Psoas muscle (tissue), 8 donors: ENCODE measurements at places on chromosomes 1 and 21. TPM values are rescaled to one million over a fixed set of nuclear protein-coding genes. Genes with fewer than 3 reads are reported as not detected.

DNA sequence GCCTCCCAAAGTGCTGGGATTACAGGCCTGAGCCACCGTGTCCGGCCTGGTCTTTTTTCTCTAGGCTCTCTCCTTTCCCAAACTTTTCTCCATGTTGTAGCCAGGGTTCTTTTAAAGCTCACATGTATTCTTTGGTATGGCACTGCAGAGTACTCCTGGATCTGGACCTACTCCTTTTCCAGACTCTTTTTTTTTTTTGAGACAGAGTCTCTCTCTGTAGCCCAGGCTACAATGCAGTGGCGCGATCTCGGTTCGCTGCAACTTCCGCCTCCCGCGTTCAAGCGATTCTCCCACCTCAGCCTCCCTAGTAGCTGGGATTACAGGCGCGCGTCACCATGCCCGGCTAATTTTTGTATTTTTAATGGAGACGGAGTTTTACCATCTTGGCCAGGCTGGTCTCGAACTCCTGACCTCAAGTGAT is 602 bp upstream of the MED18 start:
- no peak for DNase-seq

- no peak for DNase-seq
These were observed 51.3 kb downstream of the PCNX2 start for GRCh38 chr1:233244183-233244582.

GRCh38 chr1:155002464-155003226 is at the start of gene ZBTB7B:
TSS of gene ZBTB7B (plus strand) at chr1:155002802. CDS start at chr1:155014661, 11,859 bp downstream.
- DNase-seq: peak; percentile 60

GRCh38 chr1:239288820-239289554 is 97.4 kb upstream of the CHRM3 start:
- DNase-seq: no peak

DNA sequence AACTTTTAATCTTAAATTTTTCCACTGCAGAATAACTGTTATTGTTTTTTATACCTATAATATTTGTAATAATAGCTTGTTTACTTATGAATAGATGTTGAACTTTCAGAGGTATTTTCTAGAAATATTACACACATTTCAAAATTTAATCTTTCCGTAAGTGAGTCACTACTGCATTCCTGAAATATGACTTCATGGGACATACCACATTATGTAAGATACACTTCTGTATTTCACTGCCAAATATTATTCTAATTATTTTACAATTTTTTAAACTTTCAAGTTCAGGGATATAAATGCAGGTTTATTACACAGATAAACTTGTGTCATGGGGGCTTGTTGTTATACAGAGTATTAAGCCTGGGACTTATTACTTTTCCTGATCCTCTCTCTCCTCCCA is 2220.5 kb downstream of the NCAM2 start:
- no peak for DNase-seq

DNA sequence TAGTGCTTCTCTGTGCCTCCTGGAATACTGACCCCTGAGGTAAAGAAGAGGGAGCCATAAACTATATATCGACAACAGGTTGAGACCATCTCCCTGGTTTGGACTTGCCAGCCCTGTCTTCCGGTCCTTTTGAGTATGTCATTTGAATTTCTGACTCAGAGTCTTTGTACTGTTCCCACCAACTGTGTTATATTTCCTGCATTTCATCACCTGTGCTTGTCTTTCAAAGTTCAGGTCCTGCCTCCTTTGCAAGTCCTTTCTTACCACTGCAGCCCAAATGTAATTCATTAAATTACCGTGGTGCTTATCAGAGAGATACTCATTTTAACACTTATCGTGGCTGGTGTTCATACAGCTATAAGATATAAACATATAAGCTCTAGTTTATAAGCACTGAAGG is 10.7 kb downstream of the AK5 start:
- no peak for DNase-seq

DNA sequence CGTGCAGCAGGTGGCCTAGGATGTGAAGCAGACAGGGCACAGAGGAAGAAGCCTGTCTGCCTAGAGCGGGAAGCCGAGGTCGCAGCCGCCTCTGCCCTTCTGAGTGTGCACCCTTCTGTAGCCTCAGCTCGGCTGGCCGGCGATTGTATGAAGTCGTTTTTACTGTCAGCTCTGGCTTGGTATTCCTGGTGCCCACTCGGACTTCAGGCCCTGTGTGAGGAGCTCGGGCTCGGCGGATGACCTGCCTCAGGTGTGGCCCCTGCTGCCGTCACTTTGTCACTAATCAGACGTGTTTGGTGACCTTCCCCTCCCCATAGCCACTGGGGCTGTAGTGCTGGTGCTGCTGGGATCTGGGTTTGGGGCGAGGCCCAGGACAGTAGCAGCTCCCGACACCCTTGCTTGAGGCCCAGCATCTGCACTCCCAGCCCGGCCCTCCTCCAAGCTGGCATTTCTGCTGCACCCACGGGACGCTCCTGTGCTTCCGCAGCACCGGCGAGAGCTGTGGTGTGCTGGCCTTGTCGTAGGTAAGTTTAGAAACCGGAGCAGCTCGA is 18.1 kb downstream of the SLX9 start:
- DNase-seq: no peak

- no peak for DNase-seq
These were observed 120.8 kb upstream of the ADGRL2 start for GRCh38 chr1:81679942-81680341.

DNA sequence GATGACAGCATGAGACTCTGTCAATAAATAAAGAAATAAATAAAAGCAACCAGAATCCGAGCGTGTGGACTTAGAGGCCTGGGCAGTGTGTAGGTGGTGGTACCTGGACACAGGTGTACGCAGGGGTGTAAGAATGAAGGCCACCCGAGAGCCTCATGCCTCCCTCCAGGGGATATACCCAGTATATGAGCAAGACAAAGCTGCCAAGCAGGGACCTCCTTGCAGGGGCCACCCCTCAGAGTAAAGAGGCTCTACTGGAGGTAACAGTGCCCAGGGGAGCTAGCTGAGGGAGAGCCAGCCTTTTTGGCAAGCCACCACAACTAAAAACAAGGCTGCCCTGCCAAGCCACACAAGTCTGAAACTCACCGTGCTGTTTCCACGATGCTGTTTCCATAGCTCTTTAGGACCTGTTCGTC is 179.2 kb upstream of the RAB4A start:
- DNase-seq: no peak

DNA sequence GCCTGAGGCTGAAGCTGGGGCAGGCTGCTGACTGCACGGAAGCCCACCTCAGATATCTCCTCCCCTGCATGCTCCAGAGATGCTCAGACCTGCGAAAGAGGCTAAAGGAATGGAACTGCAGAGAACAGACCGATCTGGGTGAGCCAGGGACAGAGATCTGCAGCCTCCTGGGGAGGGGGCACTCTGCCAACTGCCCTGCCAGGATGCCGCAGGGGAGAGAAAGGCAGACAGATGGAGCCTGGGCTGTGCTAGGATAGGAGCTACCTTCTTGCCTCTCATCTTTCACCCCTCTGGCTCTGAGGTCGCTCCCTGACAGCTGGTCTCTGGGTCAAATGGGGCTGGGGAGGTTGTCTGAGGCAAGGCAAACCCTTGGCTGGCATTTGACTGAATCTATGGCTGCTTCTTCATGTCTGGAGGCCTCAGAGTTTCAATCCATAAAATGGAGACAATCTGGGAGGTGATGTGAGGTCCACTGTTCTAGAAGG is 238.2 kb downstream of the GRIK3 start:
- no peak for DNase-seq

DNA sequence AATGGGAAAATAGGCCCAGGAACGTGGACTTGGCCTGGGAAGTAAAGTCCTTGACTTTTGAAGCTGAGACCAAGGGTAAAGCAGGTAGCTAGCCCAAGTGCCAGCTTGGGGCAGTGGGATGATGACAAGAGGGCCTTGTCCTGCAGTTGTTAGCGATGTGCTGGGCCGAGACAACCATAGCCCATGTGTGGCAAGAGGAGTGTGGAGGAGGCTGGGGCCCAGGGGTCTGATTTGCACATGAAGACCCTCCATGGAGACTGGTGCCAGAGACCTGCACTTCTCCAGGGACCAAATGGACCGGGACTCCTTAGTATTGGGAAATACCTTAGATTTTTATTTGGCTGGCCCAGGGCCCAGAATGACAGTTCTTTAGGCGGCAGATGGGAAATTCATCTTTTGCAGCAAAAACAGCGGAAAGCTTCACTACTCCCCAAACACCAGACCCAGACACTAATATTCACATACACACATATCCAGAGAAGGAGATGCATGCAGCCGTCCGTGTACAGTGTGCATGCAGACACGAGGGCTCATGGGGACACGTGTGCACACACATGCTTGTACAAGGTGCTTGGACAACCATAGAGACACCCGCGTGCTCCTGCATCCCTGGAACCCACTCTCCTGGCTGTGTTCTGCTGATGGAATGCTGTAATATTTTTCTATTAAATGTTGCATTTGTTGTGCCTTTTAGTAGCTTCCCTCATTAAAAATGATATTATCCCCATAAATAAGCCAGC is 78.1 kb upstream of the CSF3R start:
- no peak for DNase-seq

GRCh38 chr1:156624814-156625435 is 5.7 kb downstream of the HAPLN2 start:
- no peak for DNase-seq

DNA sequence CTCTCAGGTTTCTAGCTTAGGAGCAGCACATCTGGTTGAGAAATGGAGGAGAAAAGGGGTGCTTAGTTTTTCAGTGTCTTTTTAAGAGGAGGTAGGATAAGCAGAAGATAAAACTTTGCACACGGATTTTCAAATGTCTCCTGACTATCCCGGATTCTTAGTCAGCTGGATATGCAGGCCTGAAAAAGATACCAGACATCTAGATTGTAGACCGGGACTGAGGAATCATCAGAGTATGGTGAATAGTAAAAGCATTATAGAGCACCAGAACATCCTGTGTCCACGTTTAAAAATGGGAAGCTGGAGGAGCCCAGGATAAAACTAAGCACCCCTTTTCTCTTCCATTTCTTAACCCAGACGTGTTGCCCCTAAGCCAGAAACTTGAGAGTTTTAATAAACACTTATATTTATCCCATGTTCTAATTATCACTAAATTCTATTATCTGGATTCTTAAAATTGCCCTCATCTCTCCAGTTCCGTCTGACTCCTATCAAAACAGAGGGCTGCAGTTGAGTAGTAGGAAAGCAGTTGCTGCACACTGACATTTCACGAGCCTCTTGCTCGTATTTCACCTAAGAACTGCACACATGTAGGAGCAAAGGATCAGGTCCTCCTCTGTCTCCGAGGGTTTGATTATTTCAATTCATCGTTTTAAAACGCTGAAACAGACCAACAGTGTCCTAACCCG is 609 bp downstream of the PIGK start:
- no peak for DNase-seq

GRCh38 chr1:2124446-2125198 is 70.0 kb downstream of the FAAP20 start:
- DNase-seq: no peak

- DNase-seq: no peak
These were observed 25.0 kb downstream of the LAMB3 start for GRCh38 chr1:209627027-209627731.

- DNase-seq: peak; percentile 70
These were observed 6.5 kb upstream of the PDXK start for GRCh38 chr21:43712268-43712942.

DNA sequence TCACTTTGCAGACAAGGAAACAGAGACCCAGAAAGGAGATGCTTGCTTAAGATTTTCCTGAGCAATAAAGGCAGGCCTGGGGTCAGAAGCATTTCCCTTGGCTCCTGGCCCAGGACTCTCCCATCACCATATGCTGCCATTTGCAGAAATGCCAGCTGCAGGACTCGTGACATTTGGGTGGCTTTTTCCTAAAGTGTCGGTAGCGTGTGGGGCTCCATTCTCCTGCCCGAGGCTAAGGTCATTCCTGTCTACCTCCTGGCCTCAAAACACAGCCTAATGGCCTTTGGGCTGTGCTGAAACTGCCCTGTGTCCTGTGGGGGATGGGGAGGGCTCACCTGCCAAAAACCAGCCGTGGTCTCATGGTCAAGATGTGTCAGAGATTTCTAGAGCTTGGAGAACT is 216.1 kb upstream of the EDN2 start:
- DNase-seq: no peak

GRCh38 chr1:71196685-71197084 is 115.8 kb upstream of the ZRANB2 start:
- DNase-seq: no peak

DNA sequence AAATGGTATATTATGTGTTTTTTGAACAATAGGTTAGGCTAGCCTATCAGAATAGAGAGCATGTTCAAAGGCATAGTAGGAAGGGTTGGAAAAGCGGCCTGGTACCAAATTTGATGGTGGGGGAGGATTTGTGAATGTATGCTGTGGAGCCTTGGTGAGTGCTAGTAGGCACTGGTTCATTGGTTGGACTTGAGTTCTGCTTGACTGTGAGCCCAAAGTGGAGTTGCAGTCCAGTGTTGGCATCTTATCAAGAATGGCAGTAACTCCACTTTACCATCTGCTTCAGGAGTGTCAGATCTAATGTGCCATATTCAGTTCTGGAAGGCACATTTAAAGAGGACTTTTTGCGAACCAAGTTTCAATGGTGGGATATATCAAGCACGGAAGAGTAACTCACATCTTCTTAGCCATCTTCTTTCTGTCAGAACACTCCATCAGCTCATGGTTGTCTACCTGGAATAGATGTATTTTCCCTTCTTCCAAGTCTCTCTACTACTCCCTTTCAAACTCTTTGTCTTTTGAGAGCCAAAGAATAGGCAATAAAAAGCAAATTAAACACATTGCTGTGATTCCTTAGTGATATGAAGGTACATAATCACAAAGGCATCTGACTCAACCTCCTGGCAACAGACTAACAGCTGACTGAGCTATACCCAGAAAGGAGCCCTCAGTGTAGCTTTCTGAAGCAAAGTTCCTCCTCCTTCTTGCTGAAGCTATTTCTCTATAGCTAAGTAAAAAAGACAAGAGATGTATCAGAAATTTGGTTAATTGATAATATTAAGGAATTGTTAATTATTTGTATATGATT is 21.7 kb downstream of the LRRC8B start:
- DNase-seq: no peak

The SLC25A33 gene
- polyA plus RNA-seq: 10.5 TPM

The CLDN8 gene
- polyA plus RNA-seq: not detected

The SMAP2 gene
- 18.4 TPM for polyA plus RNA-seq

The SEMA4A gene
- 0.77 TPM for polyA plus RNA-seq

The KCNC4 gene
- polyA plus RNA-seq: 9.2 TPM

The FHAD1 gene
- polyA plus RNA-seq: 0.03 TPM

The FCRL4 gene
- not detected for polyA plus RNA-seq

The KCNJ9 gene
- polyA plus RNA-seq: not detected

The TMPRSS15 gene
- 0.04 TPM for polyA plus RNA-seq

The AQP10 gene
- polyA plus RNA-seq: not detected

The SEMA6C gene
- 29.5 TPM for polyA plus RNA-seq

The FCAMR gene
- not detected for polyA plus RNA-seq

The REN gene
- not detected for polyA plus RNA-seq
